ENCODE measurements at places on chromosomes 16 and 17.

GRCh38 chr17:38861399-38861843 is 7.9 kb upstream of the RPL23 start:
- DNase-seq, result peak; percentile 43

GRCh38 chr17:43471585-43472160 is 12.1 kb upstream of the DHX8 start:
- no peak for DNase-seq

DNA sequence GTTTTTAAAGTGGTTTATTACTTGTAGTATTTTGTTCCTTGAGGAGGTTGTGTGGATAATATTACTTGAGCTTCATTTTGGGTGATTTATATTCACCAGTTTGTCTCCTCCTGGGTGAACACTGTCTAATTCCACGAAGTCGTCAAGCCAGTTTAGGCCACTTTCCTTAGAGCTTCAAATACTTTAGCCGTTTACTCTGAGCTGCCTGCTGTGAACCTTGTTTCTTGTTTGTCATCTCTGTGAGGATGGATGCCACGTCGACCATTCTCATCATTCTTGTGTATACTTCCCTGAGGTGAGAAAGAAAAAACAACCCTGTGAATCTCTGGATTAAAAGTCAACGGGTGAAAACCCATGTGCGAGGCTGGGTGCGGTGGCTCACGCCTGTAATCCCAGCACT is 9.0 kb downstream of the KRT24 start:
- no peak for DNase-seq

DNA sequence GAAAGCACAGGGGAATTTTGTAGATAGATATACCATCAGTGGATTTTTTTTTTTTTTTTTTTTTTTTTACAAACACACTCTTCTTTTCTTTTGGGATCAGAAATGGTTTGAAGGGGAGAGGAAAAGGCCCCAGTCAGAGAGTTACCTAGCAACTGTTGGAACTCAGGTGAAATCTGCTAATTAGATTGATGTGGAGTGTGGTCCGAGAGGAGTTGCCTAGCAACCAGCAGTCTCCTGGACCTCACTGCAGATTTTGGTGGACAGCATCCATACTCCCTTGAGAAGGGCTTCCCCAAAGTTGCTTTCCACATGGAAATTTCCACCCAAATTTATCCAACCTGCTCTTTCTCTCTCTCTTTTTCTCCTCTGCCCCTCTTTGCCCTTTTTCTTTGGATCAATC is 165.4 kb downstream of the UTP18 start:
- no peak for DNase-seq

- DNase-seq, result no peak
These were observed 208.1 kb downstream of the COPRS start for GRCh38 chr17:31650756-31651520.

- DNase-seq, result no peak
These were observed 182.7 kb downstream of the PRKCB start for GRCh38 chr16:24018485-24018884.

DNA sequence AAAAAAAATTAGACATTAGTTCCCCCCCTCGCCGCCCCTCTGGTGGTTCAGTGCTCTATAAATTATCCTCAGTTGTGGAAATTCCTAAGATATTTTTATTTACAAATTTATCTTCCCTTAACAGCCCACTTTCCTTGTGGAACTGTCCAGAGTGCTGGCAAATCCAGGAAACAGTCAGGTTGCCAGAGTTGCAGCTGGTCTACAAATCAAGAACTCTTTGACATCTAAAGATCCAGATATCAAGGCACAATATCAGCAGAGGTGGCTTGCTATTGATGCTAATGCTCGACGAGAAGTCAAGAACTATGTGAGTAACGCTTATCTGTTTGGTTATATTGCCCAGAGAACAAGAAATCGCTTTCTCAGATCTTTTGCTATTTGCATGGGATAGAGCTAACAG is 2.9 kb downstream of the KPNB1 start:
- DNase-seq, result no peak

- no peak for DNase-seq
These were observed 321.9 kb upstream of the ZFHX3 start for GRCh38 chr16:73369851-73370250.

DNA sequence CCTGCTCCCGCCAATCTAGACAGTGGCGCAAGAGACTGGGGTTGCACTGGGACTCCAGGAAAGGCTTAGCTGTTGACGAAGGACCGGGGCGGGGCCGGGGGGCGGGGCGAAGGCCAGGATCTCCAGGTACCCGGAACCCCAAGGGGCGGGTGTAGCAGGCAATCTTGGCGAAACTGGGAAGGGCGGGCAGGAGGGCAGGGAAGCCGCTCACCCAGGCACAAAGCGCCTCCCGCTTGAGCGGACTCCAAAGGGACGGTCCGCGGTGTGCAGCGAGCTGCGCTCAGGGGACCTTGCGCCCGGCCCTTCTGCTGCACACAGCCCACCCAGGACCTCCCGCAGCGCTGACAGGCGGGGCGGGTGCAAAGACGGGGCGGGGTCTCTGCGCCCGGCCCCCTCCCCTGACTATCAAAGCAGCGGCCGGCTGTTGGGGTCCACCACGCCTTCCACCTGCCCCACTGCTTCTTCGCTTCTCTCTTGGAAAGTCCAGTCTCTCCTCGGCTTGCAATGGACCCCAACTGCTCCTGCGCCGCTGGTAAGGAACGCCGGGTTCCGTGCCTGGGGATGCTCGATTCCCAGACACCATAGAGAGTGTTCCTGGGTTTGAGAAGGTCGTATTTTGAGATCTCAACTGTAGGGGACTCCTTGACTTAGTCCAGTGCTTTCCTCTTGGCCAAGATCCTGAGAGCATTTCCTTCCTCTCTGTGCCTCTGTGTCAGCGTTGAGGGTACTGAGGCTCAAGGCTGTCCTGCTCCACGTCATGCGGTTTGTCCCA is at the start of gene MT1F:
TSS of gene MT1F (plus strand) at position 405 of the 772 bp plus-strand sequence. CDS start at position 505, 100 bp downstream.
- peak; percentile 74 for DNase-seq

GRCh38 chr17:42484304-42484703 is 25.6 kb downstream of the ATP6V0A1 start:
- DNase-seq, result peak; percentile 73

GRCh38 chr16:85417156-85417860 is 195.8 kb upstream of the GSE1 start:
- DNase-seq, result no peak

GRCh38 chr17:82088838-82089722 is 9.0 kb downstream of the FASN start:
- DNase-seq, result peak; percentile 2

DNA sequence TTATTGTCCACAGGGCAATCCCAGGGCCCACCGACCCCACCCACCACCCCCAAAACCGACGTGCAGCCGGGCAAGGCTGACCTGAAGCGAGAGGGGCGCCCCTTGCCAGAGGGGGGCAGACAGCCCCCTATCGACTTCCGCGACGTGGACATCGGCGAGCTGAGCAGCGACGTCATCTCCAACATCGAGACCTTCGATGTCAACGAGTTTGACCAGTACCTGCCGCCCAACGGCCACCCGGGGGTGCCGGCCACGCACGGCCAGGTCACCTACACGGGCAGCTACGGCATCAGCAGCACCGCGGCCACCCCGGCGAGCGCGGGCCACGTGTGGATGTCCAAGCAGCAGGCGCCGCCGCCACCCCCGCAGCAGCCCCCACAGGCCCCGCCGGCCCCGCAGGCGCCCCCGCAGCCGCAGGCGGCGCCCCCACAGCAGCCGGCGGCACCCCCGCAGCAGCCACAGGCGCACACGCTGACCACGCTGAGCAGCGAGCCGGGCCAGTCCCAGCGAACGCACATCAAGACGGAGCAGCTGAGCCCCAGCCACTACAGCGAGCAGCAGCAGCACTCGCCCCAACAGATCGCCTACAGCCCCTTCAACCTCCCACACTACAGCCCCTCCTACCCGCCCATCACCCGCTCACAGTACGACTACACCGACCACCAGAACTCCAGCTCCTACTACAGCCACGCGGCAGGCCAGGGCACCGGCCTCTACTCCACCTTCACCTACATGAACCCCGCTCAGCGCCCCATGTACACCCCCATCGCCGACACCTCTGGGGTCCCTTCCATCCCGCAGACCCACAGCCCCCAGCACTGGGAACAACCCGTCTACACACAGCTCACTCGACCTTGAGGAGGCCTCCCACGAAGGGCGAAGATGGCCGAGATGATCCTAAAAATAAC is 3.0 kb downstream of the SOX9 start:
- DNase-seq, result no peak

GRCh38 chr17:57956291-57957119 is 1.3 kb upstream of the CUEDC1 start:
- peak; percentile 31 for DNase-seq

- no peak for DNase-seq
These were observed 10.0 kb upstream of the KATNB1 start for GRCh38 chr16:57725554-57725953.

- DNase-seq, result no peak
These were observed 107.3 kb downstream of the OR1D5 start for GRCh38 chr17:2955931-2956582.

DNA sequence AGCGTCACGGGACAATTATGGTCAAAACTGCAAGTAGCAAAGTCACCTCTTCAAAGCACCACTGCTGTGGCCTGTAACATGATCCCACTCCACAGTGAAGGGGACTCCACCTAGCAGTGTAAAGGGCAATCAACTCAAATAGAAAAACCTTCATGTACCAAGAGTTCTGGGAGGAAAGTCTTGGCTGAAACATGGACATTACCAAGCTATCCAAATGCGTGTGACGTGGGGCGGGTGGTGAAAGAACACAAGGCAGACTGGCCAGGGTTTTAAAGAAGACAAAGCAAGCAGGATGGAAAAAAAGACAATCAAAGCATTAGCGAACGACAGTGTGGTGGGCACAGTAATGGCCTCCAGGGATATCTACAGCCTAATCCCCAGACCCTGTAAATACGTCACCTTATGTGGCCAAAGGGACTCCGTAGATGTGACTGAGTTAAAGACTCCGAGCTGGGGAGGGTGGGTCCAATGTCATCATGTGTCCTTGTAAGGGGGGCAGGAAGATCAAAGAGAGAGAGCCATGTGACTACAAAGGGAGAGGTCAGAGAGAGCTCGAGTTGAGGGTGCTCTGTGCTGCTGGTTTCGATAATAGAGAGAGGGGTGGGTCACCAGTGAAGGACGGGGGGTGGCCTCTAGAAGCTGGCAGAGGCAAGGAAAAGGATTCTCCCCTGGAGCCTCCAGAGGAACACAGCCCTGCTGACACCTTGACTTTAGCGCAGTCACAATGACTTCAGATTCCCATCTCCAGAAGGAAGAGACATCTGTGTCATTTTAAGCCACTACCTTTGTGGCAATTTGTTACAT is 6.0 kb downstream of the HSDL1 start:
- DNase-seq, result peak; percentile 22

DNA sequence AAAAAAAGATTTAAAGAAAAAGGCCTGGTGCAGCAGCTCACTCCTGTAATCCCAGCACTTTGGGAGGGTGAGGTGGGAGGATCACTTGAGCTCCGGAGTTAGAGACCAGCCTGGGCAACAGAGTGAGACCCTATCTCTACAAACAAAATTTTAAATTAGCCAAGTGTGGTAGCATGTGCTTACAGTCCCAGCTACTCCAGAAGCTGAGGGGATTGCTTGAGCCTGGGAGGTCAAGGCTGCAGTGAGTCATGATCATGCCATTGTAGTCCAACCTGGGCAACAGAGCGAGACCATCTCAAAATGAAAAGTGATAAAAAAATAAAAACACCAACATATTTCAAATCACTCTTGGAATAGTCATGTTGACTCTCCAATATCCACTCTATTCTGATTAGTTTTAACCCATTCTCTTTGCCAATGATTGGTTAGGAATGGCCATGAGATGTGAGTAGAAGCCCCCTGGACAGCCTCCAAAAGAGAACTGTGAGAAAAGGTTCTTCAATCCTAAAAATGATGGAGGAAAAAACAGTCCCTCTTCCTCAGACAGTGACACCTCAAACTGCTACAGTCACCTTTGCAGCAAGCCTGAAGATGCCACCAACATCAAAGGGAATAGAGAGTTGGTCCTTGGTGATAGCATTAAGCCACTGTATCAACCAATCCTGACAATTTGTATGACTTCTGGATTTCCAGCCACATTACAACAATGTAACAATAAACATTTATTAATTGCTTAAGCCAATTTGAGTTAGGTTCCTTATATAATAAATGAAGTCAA is 2.9 kb upstream of the KANSL1 start:
- no peak for DNase-seq

GRCh38 chr17:53133876-53134275 is 688.9 kb upstream of the KIF2B start:
- no peak for DNase-seq

- peak; percentile 30 for DNase-seq
These were observed 23.3 kb downstream of the CEP295NL start for GRCh38 chr17:78879635-78880186.

DNA sequence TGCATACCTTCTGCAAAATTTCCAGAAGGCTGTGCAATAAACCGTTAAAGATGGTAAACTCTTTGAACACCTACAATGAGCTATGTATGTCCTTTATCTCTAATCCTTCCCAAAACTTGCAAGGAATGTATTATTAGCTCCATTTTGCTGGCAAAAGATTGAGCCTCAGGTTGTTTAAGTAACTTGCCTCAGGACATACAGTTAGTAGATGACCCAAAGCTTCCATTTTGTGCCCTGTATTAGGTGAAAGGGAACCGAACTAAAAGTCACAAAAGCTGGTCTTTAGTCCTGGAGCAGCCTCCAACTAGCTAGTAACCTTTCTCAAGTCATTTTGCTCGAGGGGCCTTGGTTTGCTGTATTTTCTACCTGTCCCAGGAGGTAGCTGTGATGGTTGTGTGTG is 4.3 kb downstream of the ADGRG3 start:
- DNase-seq, result no peak

GRCh38 chr17:18920911-18921441 is 31.0 kb upstream of the SLC5A10 start:
- peak; percentile 10 for DNase-seq

DNA sequence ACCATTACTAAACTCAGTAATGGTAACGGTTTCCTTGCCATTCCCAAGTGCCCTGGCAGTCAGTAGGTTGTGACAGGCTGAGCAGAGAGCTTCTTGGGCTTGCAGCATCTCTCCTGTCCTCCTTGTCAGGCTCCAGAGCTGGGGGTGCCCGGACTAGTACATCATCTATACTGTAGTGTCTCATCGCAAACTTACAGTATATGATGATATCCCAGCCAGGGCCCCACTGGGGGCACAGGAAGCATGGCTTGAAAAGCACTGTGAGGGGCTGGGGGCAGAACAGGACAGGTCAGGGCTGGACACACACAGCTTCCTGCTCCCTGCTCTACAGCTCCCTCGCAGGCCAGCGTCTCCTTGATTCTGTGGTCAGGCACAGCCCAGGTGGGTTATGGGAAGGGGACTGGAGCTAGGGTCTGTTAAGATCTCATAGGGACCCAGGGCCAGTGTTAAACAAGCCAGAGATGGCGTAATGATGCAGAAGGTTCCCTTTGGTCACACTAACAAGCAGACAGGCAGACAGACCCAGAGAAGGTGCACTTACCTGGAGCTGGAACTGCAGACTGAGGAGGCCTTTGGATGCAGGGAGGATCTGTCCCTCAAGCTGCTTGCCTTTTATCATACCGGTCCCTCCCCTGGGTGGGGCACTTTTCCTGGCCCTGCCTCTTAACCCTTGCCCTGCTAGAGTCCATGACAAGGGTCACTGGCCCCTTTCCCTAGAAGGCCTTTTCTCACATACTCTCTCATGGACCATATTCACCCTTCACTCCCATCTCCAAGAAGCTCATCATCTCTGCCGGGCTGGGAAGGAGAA is 6.8 kb downstream of the ERAL1 start:
- DNase-seq, result no peak
